HFFc6 (cell line): ENCODE measurements at places on chromosomes 3 and 15. TPM values are rescaled to one million over a fixed set of nuclear protein-coding genes. Genes with fewer than 3 reads are reported as not detected.

Gene P2RY1
- total RNA-seq, result not detected in 3 replicates

Gene CAV3
- 0.37 TPM in 1 of 3 replicates, not detected in the others for total RNA-seq

GRCh38 chr15:88725305-88726210 is 77.7 kb upstream of the ACAN start:
- peaks cover 45% of the 10 kb centered on the region for H3K27me3 ChIP-seq
- no peaks in the 10 kb centered on the region for H3K4me1 ChIP-seq
- H3K4me3 ChIP-seq, result no peak overlapping the region
- DNase-seq, result no peak
- H3K36me3 ChIP-seq, result no peaks in the 10 kb centered on the region

- H3K27ac ChIP-seq, result no peak overlapping the region
- DNase-seq, result peak; percentile 31
- peaks cover 20% of the 10 kb centered on the region for H3K36me3 ChIP-seq
- peaks cover 12% of the 10 kb centered on the region for H3K4me1 ChIP-seq
- H3K27me3 ChIP-seq, result peaks cover 2% of the 10 kb centered on the region; the same call in 1 of the 2 replicates
Measured at GRCh38 chr3:97927704-97928103, 44.5 kb downstream of the RIOX2 start.

GRCh38 chr3:155443815-155444214 is 150.3 kb upstream of the STRIT1 start:
- peaks cover 29% of the 10 kb centered on the region for H3K4me1 ChIP-seq
- no peaks in the 10 kb centered on the region for H3K36me3 ChIP-seq
- H3K27ac ChIP-seq, result no peak overlapping the region
- H3K27me3 ChIP-seq, result peaks cover 5% of the 10 kb centered on the region; the same call in 1 of the 2 replicates

DNA sequence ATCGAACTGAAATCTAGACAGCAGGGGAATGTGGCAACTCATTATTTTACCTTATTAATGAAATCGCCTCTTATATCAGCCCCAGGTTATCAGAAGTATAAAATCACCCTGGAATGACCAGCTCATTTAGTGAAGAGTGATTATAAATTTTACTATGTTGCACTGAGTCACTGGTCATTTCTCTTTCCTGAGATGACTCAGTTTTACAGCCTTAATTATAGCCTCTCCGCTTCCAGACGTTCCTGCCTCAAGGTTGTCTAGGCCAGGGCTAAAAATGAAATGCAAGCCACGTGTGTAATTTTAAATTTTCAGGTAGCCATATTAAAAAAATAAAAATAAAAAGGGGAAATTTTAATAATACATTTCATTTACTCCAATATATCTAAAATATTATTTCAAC is 33.3 kb downstream of the DET1 start:
- peaks cover 32% of the 10 kb centered on the region for H3K36me3 ChIP-seq
- H3K4me3 ChIP-seq, result peak overlapping the region; percentile 88
- peaks cover 38% of the 10 kb centered on the region for H3K4me1 ChIP-seq
- H3K27me3 ChIP-seq, result no peaks in the 10 kb centered on the region; the same call in 1 of the 2 replicates
- peak; percentile 78 for DNase-seq
